ENCODE measurements at places on chromosomes 12 and 14. TPM values are rescaled to one million over a fixed set of nuclear protein-coding genes. Genes with fewer than 3 reads are reported as not detected.
A peak's percentile ranks its signal among the peaks of the same experiment; 100 is the strongest.

DNA sequence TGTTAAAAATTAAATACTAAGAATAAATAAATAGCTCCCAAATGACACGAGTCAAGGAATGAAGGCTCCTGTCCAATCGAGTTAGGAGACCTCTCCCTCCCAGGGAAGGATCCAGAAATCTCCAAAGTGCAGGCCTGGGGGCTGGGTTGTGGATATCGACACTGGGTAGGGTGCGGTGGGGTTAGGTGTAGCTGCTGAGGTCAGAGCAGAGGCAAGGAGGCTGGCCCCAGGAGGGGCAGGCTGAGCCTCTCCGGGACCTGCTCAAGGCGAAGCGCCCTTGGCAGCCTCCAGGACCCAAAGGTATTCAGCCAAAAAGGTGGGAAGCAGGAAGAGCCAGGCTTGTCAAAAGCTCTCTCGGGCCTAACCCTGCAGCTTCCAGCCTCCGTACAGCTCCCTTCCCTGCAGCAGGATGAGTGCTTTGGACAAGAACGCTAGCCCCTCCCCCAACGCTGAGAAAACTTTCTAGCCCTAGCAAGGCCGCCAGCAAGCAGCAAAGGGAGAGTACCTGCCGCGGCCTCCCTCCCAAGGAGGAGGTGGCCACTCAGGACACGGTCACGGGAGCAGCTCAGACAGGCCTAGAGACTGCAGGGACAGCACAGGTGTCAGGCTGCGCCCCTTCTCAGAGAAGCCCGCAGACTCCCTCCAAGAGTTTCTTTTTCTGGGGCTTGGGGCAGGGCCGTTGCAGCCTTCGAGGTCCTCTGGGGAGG lies 3.7 kb upstream of the PNMA1 start:
- DNase-seq = no peak

DNA sequence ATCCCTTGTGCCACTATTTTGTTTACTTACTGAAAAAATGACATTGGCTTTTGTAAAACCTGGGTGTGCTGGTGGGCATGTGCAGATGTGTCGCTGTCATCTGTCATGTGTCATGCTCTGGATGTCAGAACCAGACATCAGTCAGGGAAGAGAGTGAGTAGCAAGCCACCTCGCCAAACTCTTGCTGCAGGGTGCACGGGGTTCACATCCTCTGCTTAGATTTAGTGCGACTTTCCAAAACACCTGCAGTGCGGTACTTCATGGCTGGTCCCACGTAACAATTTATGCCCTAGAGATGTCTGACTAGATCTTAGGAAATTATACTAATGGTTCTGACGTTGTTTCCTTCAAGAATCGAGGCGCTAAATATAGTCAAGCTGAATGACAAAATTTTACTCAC lies 106.7 kb downstream of the CRADD start:
- DNase-seq = no peak

GRCh38 chr12:25377469-25378177 lies 126.9 kb upstream of the KRAS start:
- peak; percentile 63 for DNase-seq

GRCh38 chr12:102685172-102685571 lies 204.8 kb upstream of the IGF1 start:
- DNase-seq = no peak

- no peak for DNase-seq
Measured at GRCh38 chr14:22764382-22764781, 2.1 kb upstream of the OXA1L start.

- no peak for DNase-seq
Measured at GRCh38 chr14:100915560-100915959, 12.0 kb upstream of the RTL1 start.

GRCh38 chr14:64721391-64721791 lies 17.2 kb downstream of the PLEKHG3 start:
- no peak for DNase-seq

DNA sequence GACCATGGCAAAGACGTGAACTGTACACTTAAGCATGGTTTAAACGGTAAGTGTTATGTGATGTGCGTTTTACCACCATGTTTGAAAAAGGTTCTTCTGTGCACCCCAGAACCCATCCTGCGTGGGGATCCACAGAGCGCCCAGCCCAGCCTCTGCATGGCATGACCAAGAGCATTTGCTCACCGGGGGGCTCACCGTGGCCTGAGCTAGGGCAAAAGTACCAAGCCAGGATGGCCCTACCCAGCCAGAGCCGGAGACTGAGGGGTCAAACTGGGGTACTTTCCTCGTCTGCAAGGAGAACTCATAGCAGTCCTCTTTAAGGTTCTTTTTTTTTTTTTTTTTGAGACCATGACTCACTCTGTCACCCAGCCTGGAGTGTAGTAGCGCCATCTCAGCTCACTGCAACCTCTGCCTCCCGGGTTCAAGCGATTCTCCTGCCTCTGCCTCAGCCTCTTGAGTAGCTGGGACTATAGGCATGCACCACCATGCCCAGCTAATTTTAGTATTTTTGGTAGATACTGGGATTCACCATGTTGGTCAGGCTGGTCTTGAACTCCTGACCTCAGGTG lies 16.4 kb upstream of the ANKRD9 start:
- no peak for DNase-seq

Gene HOTAIR
- not detected for polyA plus RNA-seq

DNA sequence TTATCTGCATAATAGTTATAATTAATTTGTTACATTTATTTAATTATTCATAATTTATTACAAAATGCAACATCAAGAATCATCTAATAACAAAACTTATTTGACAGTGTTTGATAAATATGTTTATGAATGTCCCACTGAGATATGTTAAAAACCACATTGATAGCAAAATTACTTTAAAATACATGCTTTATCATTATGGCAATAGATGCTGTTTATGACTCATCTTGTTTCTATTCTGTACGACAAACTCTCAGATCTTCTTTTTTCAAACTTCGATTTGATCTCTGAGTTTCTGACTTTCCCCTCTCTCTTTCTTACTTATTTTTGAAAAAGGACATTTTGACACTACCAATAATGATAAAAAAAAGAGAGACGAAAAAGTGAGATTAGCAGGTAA lies 56.8 kb upstream of the LRRK2 start:
- no peak for DNase-seq

DNA sequence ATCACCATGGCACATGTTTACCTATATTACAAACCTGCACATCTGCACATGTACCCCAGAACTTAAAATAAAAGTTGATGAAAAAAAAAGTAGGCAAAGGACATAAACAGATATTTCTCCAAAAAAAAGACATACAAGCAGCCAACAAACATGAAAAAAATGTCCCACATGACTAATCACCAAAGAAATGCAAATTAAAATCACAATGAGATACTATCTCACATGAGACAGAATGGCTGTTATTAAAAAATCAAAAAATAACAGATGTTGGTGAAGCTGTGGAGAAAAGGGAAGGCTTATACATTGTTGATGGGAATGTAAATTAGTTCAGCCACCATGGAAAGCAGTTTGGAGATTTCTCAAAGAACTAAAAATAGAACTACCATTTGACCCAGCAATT lies 68.0 kb upstream of the FAR2 start:
- DNase-seq = no peak

GRCh38 chr12:89081719-89082369 lies 270.5 kb downstream of the DUSP6 start:
- DNase-seq = no peak

GRCh38 chr14:94132285-94132887 lies 3.0 kb upstream of the IFI27L2 start:
- peak; percentile 33 for DNase-seq

DNA sequence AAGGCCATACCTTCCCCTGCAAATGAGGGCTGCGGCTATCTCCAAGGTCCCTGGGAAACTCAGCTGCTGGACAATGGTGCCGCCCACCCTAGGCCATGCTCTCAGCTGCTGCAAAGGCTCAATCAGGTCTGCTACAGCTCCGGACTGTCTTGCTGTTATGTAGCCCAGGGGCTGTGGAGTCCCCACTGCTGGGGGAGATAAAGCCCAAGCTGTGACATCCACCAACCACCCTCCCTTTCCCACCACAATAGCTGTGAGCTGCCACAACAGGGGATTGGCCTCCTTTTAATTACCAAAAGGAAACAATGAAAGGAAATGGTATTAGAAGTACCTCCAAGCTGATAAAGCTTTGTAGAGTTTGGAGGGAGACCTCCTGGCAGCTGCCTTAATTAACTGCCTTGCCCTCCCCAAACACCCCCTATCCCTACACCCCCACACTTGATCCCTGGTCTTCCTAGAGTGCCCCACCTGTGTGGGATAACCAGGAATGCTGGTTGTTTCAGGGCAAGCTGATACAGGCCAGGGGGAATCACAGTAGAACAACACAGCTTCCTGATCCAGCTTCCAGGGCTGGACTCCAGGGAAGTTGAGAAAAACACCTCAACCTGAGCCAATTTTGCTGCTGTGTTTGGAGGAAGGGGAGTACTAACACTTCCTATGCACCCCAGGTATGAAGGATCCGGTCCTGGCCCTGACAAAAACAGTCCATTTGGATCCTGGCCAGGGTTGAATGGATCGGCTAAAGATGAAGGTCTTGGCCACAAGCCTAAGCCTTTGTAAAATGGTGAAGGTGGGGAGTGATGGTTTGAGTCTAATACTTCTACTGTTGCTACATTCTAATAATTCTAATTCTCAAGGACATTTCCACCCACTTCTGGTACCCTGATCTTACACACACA lies at the start of gene VWF:
Gene VWF, minus strand, starts transcription at position 260 of the 899 bp plus-strand sequence. CDS start 1,474 bp downstream, outside the sequence.
- no peak for DNase-seq

Gene RHEBL1
- 0.51 TPM for polyA plus RNA-seq

Gene TAS2R13
- 0.10 TPM for polyA plus RNA-seq

- DNase-seq = no peak
Measured at GRCh38 chr12:25723336-25723735, 170.3 kb upstream of the LMNTD1 start.

DNA sequence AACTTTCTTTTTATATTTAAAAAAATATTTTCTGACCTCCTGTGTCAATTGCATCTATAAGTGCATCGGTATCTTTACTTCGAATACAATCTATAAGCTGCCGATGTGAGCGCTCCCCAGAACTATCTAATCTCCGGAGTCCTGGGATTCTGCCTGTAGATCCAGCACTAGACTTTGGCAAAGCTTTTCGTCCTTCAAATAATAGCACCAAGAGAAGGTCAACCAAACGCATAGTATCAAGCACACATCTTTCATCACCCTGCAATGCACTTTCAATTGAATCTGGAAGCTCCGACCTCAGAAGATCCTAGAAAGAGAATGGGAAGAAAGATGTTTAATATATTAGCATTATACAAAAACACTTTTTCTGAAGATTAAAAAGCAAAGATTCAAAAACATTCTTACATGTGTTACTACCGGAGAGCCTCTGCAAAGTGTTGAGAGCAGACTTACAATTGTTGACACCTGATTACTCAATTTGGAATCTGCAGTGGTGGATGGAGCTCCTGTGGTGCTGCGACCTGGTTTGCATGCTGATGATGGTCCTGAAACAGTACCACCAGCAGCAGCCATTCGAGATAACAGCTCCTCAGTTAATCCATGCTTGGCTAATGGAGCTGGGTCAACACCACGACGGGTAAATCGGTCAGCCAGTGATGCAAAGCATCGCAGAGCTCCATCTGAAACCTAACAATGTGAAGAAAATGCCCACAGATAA lies 34.3 kb downstream of the HECTD1 start:
- DNase-seq = no peak

GRCh38 chr12:114776731-114777442 lies 92.9 kb upstream of the TBX3 start:
- DNase-seq = no peak

Gene CCDC196
- polyA plus RNA-seq = not detected

Gene DYRK4
- polyA plus RNA-seq = 71.9 TPM

GRCh38 chr12:20044846-20045245 lies 323.5 kb upstream of the PDE3A start:
- peak; percentile 0 for DNase-seq

DNA sequence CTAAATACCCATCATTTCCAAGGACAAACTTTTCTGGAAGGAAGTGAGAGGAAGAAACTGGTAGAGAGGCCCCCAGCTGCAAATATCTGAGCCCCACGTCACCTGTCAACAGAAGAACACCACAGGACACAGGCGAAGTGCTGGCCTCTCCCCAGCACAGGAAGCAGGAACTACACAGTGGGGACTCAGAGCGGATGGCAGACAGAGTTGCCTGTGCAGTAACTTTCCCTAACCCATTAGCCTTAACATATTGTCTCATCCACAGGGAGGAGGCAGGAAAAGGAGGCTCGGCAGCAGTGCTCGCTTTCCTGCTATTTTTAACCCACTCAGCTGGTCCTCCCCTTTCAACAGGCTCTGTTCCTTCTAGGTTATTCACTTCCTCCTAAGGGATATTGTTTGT lies 111.5 kb upstream of the TMPO start:
- no peak for DNase-seq

- no peak for DNase-seq
Measured at GRCh38 chr14:51680031-51680430, 28.3 kb downstream of the FRMD6 start.

DNA sequence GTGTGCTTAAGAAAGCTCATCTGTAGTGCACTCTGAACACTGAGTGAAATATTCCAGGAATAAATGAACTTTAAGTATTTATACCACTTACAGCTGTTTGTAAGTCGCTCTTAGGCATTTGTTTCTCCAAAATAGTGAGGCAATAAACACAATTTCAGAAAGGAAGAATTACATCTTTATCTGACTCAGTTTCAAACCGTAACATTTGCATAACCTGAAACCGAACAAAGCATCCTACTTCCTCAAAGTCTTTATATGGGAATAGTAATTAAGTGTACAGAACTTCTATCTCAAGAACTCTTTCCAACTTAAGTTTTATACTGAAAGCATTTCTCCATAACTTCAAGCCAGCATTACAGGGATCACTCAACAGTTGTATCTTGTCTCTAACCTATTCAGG lies 58.4 kb downstream of the SOX5 start:
- DNase-seq = no peak

Gene KCNH5
- polyA plus RNA-seq = 0.24 TPM

- no peak for DNase-seq
Measured at GRCh38 chr14:36767603-36768281, 106.1 kb downstream of the PAX9 start.

DNA sequence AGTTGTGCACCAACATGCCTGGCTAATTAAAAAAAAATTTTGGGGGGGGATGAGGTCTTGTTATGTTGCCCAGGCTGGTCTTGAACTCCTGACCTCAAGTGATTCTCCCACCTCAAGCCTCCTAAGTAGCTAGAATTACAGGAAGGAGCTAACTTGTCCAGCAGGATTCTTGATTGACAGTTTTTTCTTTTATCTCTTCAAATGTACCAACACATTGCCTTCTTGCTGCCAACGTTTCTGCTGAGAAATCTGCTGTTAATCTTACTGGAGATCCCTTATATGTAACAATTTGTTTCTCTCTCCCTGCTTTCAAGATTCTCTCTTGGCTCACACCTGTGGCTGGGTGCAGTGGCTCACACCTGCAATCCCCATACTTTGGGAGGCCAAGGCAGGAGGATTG lies 22.4 kb upstream of the MARK3 start:
- DNase-seq = no peak

GRCh38 chr12:27561535-27562350 lies 37.7 kb downstream of the PPFIBP1 start:
- no peak for DNase-seq
